Aorta (tissue), 5 donors: ENCODE measurements at places on chromosomes 4 and X. TPM values are rescaled to one million over a fixed set of nuclear protein-coding genes. Genes with fewer than 3 reads are reported as not detected.

- no peak for DNase-seq
- no peaks in the 10 kb centered on the region for H3K36me3 ChIP-seq
- H3K4me3 ChIP-seq = no peak overlapping the region
- H3K27ac ChIP-seq = no peak overlapping the region
- no peaks in the 10 kb centered on the region for H3K27me3 ChIP-seq
- no peaks in the 10 kb centered on the region for H3K4me1 ChIP-seq
Observed at GRCh38 chrX:44071070-44071645, 98.0 kb upstream of the NDP start.

DNA sequence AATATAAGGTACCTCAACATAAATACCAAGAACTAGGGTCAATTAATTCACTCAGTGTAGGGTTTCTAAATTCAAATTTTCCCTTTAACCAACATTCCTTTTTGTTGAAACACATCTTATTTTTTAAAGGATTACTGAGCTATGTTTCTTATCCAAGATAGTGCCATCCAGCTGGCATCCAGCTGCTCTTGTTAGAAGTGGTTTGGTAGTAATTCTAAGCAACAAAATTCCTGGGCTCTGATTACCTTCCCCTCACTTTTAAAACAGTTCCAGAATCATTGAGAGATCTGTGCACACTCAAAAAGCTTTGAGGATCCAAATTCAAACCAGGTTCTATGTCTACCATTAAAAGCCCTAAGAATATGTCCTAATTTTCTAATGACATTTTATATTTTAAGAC, 583.7 kb downstream of the TRIML1 start:
- H3K4me1 ChIP-seq = no peaks in the 10 kb centered on the region
- no peak overlapping the region for H3K4me3 ChIP-seq
- H3K36me3 ChIP-seq = no peaks in the 10 kb centered on the region
- DNase-seq = no peak
- H3K27me3 ChIP-seq = no peaks in the 10 kb centered on the region
- H3K27ac ChIP-seq = no peak overlapping the region

DNA sequence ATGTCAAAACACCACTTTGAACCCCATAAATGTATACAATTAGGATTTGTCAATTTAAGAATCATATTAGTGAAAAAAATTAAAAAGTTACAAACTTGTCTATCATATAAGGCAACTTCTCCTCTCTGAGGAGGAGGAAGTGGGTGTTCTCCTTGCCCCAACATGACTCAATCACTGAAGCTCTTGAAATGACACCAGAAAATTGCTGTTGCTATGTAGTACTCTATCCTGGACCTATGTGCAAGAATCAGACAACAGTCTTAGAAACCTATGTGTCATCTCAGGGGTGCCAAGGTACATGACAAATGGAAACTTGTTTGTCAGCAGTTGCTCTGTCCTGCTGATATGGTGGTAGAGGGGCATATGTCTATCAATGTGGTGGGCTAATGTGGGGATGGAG, 47.7 kb downstream of the HMGB3 start:
- H3K27me3 ChIP-seq = no peaks in the 10 kb centered on the region
- no peak for DNase-seq
- H3K4me3 ChIP-seq = no peak overlapping the region
- H3K27ac ChIP-seq = no peak overlapping the region

DNA sequence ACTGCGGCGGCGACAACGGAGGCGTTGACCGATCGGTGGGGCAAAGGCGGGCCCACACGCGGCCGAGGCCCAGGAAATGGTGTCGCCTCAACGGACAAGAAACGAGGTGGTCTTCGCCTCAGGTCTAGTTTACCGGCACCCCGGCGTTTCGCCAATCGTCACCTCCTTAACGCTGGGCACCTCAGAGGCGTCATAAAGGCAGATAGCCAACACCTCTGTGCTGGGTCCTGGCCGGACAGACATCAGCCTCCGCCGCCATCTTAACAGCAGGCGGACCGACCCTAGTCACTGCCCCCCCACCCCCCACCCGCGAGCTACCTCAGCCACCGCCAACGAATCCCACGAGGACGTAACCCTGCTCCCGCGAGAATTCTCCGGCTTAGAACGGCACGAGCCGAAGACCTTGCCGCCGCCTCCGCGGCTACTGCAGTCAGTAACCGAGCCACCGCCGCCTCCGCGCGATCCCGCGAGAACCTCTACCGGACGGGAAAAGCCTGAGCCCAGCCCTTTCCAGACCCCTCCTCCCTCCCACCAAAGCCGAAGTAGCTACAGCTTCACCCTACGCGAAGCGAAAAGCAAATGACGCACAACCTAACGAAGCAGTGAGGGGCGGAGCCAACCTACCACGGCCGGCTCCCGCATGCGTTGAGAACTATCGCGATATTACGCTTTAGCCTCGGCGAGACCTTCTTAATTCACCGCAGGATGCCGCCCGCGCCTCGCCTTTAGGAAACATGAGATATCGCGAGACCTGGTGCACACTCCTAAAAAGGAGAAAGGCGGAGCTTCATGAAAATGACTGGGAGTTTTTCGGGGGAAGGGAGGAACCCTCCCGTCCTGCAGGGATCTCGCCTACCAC, 2.7 kb downstream of the HUWE1 start:
- H3K27me3 ChIP-seq = no peaks in the 10 kb centered on the region
- DNase-seq = peak; percentile 96
- H3K4me1 ChIP-seq = no peaks in the 10 kb centered on the region
- peak overlapping the region; percentile 33 for H3K4me3 ChIP-seq
- H3K27ac ChIP-seq = no peak overlapping the region
- no peaks in the 10 kb centered on the region for H3K36me3 ChIP-seq

CENPVL1 gene
- not detected for total RNA-seq

GRCh38 chr4:174265916-174266315, 17.6 kb downstream of the FBXO8 start:
- H3K36me3 ChIP-seq = no peaks in the 10 kb centered on the region
- H3K4me3 ChIP-seq = no peak overlapping the region
- no peak for DNase-seq
- H3K4me1 ChIP-seq = no peaks in the 10 kb centered on the region
- H3K27ac ChIP-seq = no peak overlapping the region

LIMCH1 gene
- total RNA-seq = 191 TPM

GRCh38 chr4:26806331-26806730, 54.3 kb upstream of the STIM2 start:
- H3K27me3 ChIP-seq = no peaks in the 10 kb centered on the region
- no peak overlapping the region for H3K4me3 ChIP-seq
- H3K27ac ChIP-seq = no peak overlapping the region

FOXP3 gene
- 0.32 TPM for total RNA-seq

GRCh38 chr4:174274436-174274835, 9.0 kb downstream of the FBXO8 start:
- no peaks in the 10 kb centered on the region for H3K4me1 ChIP-seq
- H3K27me3 ChIP-seq = no peaks in the 10 kb centered on the region
- H3K4me3 ChIP-seq = no peak overlapping the region

DNA sequence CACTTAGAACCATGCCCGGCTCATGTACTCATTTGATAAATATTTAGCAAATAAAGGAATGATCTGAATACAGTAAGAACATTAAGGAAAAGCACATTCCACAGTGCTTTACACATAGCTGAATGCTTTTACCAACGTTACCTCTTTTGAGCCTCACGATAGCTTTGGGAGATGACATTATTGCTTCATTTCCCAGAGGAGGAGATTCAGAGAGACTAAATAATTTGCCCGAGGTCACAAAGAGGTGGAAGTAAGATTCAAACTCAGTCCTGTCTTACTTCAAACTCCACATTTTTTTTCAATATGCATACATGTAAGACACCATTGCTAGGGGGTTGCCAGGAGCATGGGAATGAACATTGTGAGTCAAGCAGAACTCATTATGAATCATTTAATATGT, 538.5 kb downstream of the BCOR start:
- no peak overlapping the region for H3K4me3 ChIP-seq
- H3K27me3 ChIP-seq = no peaks in the 10 kb centered on the region
- H3K27ac ChIP-seq = no peak overlapping the region
- no peak for DNase-seq
- no peaks in the 10 kb centered on the region for H3K4me1 ChIP-seq
- H3K36me3 ChIP-seq = no peaks in the 10 kb centered on the region

- H3K27me3 ChIP-seq = no peaks in the 10 kb centered on the region
- H3K27ac ChIP-seq = no peak overlapping the region
Observed at GRCh38 chr4:87270144-87270543, 49.7 kb upstream of the KLHL8 start.

- DNase-seq = no peak
- no peaks in the 10 kb centered on the region for H3K4me1 ChIP-seq
- H3K36me3 ChIP-seq = no peaks in the 10 kb centered on the region
- peak overlapping the region; percentile 84 for H3K27ac ChIP-seq
- no peaks in the 10 kb centered on the region for H3K27me3 ChIP-seq
Observed at GRCh38 chrX:130165181-130165702, 399 bp downstream of the AIFM1 start.

GRCh38 chrX:137982472-137983172, 416.7 kb downstream of the ZIC3 start:
- H3K36me3 ChIP-seq = no peaks in the 10 kb centered on the region
- DNase-seq = no peak
- no peaks in the 10 kb centered on the region for H3K27me3 ChIP-seq

DNA sequence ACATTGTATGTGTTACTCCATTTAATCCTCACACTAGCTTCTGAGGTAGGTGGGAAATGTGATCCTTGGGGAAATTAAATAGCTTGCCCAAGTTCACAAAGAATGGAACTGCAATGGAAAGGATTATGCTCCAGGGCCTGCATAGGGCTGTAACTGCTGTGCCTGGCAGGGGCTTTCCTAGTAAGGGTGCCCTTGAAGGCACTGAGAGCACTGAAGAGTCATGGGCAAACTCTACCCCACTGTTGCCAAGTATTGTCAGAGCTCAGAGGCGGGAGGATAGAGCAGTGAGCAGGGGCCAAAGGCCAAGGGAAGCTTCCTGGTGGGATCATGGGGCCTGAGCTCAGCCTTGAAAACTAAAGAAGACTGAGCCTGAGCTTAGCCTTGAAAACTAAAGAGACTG, 133.0 kb upstream of the NALF2 start:
- no peak overlapping the region for H3K27ac ChIP-seq
- no peaks in the 10 kb centered on the region for H3K27me3 ChIP-seq
- no peak overlapping the region for H3K4me3 ChIP-seq
- DNase-seq = no peak

GRCh38 chrX:155534800-155535199, 76.4 kb upstream of the F8A3 start:
- H3K4me3 ChIP-seq = no peak overlapping the region
- H3K27me3 ChIP-seq = no peaks in the 10 kb centered on the region
- no peaks in the 10 kb centered on the region for H3K4me1 ChIP-seq
- no peak for DNase-seq
- no peaks in the 10 kb centered on the region for H3K36me3 ChIP-seq
- no peak overlapping the region for H3K27ac ChIP-seq

SRPX2 gene
- total RNA-seq = 36.8 TPM

DNA sequence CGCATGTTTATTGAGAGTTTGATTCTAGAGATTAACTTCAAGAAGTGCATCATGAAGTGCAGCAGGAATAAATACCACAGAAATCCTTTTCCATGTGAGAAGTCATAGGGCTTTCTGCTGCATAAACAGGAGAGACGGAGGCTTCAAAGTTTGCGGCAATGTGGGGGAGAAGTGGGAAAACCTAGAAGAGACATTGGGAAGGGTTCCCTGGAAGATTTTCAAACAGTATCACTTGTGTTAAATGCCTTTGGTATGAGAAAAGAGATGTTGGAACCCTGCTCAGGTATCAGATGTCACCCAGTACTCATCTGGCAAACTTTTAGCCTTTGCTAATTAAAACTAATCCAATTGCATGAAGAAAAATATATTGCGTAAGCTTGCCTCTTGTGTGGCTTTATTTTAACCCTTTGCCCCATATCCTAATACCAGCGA, 15.4 kb downstream of the NHS start:
- H3K27me3 ChIP-seq = no peaks in the 10 kb centered on the region
- no peak overlapping the region for H3K4me3 ChIP-seq

SPACA5 gene
- not detected for total RNA-seq

CFP gene
- 5.2 TPM for total RNA-seq

ZGRF1 gene
- 5.4 TPM for total RNA-seq

SPACA5B gene
- total RNA-seq = not detected

- H3K4me1 ChIP-seq = no peaks in the 10 kb centered on the region
- no peak overlapping the region for H3K4me3 ChIP-seq
- H3K36me3 ChIP-seq = no peaks in the 10 kb centered on the region
- H3K27ac ChIP-seq = no peak overlapping the region
- H3K27me3 ChIP-seq = no peaks in the 10 kb centered on the region
Observed at GRCh38 chrX:12396584-12396983, 258.3 kb downstream of the FRMPD4 start.

DNA sequence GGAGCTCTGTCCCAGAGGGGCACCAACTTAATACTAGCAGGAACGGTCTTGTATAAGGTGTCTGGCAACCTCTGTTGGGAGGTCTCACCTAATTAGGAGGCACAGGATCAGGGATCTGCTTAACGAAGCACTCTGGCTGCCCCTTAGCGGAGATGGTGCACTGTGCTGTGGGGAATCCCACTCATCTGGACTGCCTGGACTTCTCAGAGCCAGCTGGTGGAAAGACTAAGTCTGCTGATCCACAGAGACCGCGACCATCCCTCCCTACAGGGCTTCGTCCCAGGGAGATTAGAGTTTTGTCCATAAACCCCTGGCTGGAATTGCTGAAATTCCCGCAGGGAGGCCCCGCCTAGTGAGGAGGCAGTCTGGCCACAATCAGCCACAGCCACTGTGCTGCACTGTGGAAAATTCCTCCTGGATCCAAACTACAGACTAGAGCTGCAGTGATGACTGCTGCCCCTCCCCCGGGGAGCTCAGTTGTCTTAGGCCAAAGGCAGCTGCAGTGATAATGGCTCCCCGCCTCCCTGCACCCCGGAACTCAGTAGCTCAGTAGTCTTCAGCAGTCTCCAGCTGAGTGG, 22.0 kb upstream of the ZCCHC4 start:
- no peaks in the 10 kb centered on the region for H3K4me1 ChIP-seq
- H3K4me3 ChIP-seq = no peak overlapping the region
- H3K27me3 ChIP-seq = no peaks in the 10 kb centered on the region
- DNase-seq = no peak

GRCh38 chr4:121199742-121200561, 35.8 kb upstream of the TNIP3 start:
- no peaks in the 10 kb centered on the region for H3K36me3 ChIP-seq
- DNase-seq = no peak
- no peaks in the 10 kb centered on the region for H3K27me3 ChIP-seq
- H3K4me1 ChIP-seq = no peaks in the 10 kb centered on the region

- DNase-seq = peak; percentile 64
- no peak overlapping the region for H3K27ac ChIP-seq
- H3K4me1 ChIP-seq = no peaks in the 10 kb centered on the region
- H3K36me3 ChIP-seq = no peaks in the 10 kb centered on the region
- no peaks in the 10 kb centered on the region for H3K27me3 ChIP-seq
Observed at GRCh38 chr4:20178902-20179576, 72.7 kb upstream of the SLIT2 start.

NUDT11 gene
- total RNA-seq = 2.1 TPM

DNA sequence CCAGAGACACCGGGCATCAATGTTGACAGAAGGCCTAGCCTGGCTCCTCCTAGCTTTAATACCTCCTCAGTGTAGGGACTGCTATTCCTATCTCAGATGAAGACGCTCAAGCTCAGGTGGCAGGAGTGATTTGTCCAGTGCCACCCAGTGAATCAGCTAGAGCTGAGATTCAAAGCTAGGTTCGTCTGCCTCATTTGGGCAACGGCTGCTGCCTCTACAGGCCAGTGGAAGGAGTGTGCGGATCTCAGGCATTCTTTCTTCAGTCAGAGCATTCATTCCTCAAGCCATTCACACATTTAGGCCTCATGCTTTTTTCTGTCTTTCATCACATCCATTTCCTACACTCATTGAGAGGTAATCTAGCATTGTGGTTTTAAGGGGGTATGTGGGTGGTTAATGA, 7.3 kb downstream of the TSR2 start:
- H3K27me3 ChIP-seq = no peaks in the 10 kb centered on the region
- peaks cover 5% of the 10 kb centered on the region for H3K36me3 ChIP-seq
- DNase-seq = no peak
- no peaks in the 10 kb centered on the region for H3K4me1 ChIP-seq
- H3K4me3 ChIP-seq = no peak overlapping the region
